Stimulated activated CD8-positive, alpha-beta memory T cell treated with anti-CD3 and anti-CD28 coated beads, Interleukin-15, amount 100 ng/mL, for 4 hours (primary cell): ENCODE measurements at places on chromosomes 3 and 15.

DNA sequence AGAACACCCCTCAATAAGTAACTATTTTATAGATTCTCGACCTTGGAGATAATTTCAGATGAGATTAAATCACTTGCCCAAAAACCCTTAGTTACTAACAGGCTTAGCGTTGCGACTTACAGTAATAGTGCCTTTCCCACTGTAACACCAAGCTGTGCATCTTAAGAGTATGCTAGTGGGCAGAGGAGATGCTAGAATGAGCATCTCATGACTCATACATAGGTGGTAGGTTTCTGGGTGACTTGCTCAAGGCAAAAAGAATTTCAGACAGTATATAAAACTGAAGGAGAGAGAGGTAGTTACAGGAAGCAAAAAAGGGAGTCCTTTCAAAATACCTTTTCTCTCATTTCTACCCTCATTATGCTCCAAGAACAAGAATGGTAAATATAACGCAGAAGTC lies 3.9 kb downstream of the KATNBL1 start:
- DNase-seq = no peak

DNA sequence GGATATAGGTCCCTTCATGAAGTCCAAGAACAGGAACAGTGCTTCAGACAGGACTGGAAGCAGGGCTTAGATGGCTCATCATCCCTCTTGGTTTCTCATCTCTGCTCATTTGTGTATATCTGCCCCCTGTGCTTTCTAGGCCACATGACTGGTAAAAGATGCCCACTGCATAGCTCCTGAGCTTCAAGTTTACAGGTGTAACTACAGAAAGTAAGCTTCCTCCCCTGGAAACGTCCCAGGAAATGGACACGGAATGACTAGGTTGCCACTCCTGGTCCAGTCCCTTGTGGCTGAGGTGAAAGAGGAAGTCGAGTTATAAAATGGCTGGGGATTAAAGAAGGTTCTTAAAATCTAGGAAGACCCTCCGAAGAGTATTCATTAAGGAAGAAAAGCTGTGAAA lies 32.5 kb downstream of the MYO5A start:
- DNase-seq = no peak

DNA sequence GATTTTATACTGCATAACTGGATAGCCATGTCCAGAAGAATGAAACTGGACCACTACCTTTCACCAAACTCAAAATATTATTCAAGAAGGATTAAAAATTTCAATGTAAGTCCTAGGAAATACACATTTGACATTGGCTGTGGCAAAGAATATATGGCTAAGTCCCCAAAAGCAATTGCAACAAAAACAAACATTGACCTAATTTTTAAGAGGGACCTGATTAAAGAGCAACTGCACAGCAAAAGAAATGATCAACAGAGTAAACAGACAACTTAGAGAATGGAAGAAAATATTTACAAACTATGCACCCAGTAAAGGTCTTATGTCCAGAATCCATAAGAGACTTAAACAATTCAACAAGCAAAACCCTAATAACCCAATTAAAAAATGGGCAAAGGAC lies 1313.0 kb upstream of the GBE1 start:
- DNase-seq = no peak

GRCh38 chr3:45555086-45555591 lies 39.4 kb upstream of the LIMD1 start:
- no peak for DNase-seq

DNA sequence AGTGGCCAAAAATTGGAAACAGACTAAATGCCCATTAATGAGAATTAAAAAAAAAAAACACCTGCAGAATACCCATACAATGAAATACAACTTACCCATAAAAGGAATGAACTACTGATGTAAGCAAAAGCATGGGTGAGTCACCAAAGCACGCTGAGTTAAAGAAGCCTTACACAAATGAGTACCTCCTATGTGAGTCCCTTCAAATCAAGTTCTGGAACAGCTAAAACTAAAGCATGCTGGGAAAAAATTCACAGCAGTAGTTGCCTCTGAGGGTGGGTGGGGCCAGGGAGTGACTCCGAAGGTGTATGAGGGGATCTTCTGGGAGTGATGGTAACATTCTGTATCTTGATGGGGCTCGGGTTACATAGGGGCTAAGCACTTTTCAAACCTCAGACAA lies 11.4 kb downstream of the MYO5C start:
- DNase-seq = no peak

GRCh38 chr15:63135804-63136203 lies 14.1 kb downstream of the LACTB start:
- no peak for DNase-seq

DNA sequence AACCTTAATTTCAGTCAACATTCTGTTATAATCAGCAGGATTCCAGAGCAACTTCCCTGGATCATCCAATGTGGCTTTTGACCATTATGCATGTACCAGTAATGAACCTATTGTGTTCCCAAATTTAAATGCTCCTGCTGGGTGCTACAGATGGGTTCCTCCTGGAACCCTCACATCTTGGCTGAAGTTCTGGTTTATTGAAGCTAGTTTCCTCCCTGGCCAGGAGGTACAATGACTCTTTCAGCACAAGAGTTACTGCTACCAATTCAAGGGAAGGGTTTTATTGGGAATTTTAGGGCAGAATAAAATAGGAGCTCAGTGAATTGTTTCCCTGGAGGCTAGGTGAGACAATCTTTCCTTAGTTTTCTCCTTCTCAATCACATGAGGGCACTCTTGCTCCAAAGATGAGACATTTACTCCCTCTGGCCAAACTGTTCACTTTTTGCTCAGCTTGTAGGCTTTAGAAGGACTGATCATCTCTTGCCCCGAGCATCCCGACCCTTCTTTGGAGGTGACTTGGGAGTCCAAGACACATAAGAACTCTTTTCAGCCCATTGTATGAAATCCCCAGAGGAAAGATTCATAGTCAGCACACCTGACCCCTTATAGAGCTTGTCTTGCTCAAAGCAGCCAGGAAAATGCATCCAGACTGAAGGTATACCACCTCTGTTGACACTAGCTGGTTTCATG lies 8.8 kb upstream of the NPHP3 start:
- no peak for DNase-seq

- DNase-seq = no peak
Measured at GRCh38 chr15:95446854-95447253, 883.6 kb upstream of the NR2F2 start.

DNA sequence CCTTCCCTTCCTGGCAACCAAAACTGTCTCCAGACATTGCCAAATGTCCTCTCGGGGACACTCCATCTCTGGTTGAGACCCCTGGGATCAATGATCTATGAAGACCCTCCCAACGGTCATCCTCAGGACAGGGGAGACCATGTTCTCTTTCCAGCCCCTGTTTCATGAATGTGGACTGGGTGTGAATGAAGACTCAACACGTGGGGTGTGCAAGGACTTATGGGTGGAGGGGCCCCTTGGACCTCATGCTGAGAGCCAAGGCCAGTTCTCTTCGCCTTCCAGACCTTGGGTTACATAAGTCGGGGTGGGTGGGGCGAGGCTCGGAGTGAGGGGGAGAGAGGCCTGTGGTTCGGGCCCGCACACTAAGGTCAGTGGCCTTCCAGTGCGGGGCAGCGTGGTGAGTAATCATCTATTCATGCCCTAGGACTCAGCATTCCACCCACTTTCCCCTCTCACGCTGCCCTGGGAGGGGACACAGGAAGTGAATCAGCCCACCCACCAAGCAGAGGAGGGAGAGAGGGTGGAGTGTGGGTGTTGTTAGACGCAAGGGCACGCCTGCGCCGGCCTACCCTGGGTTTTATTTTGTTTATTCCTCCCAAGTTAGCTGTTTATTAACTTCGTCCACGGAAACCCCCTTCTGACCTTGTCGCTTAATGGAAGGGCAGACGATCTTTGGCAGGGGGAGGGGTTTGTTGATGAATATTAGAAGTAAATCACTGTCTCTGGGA lies 6.7 kb downstream of the PAQR5 start:
- no peak for DNase-seq

GRCh38 chr3:134342259-134342658 lies 32.0 kb downstream of the AMOTL2 start:
- DNase-seq = no peak

DNA sequence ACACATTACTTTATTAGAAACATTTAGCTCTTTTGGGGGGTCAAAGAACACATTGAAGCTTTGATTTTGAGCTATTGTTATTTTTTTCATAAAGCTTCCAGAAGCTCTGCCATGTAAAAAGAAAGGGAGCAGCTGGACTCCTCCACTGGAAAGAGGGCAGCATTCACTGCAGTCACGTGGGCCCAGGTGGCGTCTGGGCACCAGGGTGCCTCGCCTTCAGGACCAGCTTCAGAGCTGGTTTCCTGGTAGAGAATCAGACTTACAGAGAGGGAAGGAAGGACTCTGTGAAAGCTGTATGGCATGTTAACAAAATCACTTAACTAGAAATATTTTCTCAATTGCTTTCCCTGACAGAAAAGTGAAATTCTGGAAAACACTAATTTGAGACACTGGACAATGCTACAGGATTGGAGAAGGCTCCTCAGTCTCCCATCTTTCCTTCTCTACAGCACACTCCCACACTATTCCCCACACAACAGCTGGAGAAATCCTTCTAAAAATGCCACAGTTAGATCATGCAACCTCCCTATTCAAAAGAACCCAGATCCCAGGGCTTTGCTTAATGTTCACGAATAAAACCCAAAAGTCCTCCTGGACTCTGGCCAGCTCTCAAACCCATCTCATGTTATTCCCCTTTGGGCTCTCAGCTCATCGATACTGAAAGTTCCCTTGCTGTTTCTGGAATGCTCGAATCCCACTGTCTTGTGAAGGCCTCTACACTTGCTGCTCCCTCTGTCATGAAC lies 83.2 kb downstream of the NFKBIZ start:
- no peak for DNase-seq

- no peak for DNase-seq
Measured at GRCh38 chr15:77798151-77798835, 165.6 kb upstream of the LINGO1 start.

- no peak for DNase-seq
Measured at GRCh38 chr15:69402816-69403215, 11.3 kb upstream of the KIF23 start.

GRCh38 chr15:56099311-56099710 lies 105.9 kb upstream of the NEDD4 start:
- no peak for DNase-seq

DNA sequence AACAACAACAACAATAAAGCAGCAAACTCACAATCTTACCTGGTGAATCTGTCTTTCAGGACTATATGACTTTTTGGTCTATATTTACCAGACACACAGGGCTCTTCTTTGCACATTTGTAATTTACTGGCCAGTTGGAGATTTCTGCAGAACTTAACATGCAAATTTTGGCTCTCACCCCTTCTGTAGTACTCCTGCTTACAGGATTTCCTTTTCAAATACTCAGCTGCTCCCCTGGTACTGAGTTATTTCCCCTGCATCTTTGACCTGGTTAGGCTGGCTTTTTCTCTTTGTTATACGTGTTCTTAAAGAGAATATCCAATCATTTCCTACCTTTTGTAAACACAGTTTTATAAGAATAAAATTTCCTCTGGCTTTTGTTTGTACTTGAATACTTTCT lies 228.0 kb downstream of the MBNL1 start:
- no peak for DNase-seq

GRCh38 chr3:52367891-52368880 lies 52.1 kb downstream of the DNAH1 start:
- DNase-seq = no peak

DNA sequence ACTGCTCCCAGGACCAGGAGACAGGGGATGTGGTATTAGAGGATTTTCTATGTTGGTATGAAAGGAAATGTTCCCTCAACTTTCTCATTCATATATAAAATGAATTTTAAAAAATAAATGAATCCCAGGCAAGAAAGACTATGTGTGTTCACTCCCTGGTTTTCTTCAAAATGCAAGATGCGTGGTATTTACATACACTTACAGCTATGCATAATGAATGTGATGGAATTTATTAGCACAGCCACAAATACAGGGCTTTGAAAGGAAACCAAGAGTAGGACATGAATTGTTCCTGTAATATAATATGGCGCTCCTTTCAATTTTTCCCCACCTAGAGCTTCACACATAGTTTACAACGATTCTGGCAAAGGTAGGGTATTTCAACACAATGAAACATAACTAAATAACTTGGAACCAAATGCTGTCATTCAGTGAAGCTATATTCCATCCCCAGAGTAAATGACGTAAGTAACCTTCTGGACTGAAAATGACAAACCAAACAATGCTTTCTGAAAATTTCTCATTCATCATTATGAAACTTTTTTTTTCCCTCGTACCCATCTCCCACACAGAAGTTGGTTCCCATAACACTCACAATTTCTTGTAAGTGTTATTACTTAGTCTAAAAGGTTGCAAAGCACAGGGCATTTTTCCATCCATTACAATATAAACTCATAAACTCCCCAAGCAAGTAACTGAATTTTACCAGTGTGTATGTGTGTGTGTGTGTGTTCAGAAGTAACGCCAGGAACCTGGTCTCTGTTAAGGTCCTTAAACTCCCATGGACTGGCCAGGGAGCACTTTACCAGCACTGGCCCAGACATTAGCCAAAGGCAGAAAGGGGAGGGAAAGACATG lies 41.8 kb downstream of the CBLB start:
- DNase-seq = no peak

- no peak for DNase-seq
Measured at GRCh38 chr15:48974882-48975281, 11.2 kb upstream of the SHC4 start.
